ENCODE measurements at places on chromosomes 1 and 21. TPM values are rescaled to one million over a fixed set of nuclear protein-coding genes. Genes with fewer than 3 reads are reported as not detected.

Gene CBR3
- total RNA-seq: 0.69 TPM

Gene CDC7
- total RNA-seq: 2.1 TPM

Gene ST6GALNAC3
- 110 TPM for total RNA-seq

Gene ALX3
- total RNA-seq: not detected

Gene ZNF669
- 11.8 TPM for total RNA-seq

Gene CRP
- not detected for total RNA-seq

Gene PI4KB
- total RNA-seq: 30.1 TPM

Gene DENND1B
- total RNA-seq: 4.4 TPM

Gene GJC2
- 6.5 TPM for total RNA-seq

Gene PTPN7
- total RNA-seq: not detected

Gene DTL
- 9.8 TPM for total RNA-seq

Gene EFNA1
- 255 TPM for total RNA-seq

Gene RHD
- 0.33 TPM for total RNA-seq

Gene KRTAP10-5
- not detected for total RNA-seq

Gene RAB25
- not detected for total RNA-seq

Gene SLC30A10
- total RNA-seq: not detected

Gene RNF186
- not detected for total RNA-seq

Gene CAP1
- 441 TPM for total RNA-seq

Gene IARS2
- total RNA-seq: 110 TPM

Gene MANEAL
- total RNA-seq: 0.54 TPM

Gene TRIM63
- under 0.01 TPM for total RNA-seq

Gene KRTAP7-1
- not detected for total RNA-seq

Gene ZNF648
- total RNA-seq: not detected

Gene NLRP3
- total RNA-seq: not detected

Gene PIK3CD
- 4.7 TPM for total RNA-seq

Gene CGN
- total RNA-seq: 0.11 TPM

Gene B3GALT2
- 2.2 TPM for total RNA-seq

Gene SH2D1B
- total RNA-seq: not detected

Gene FLG2
- not detected for total RNA-seq

Gene FABP3
- total RNA-seq: 0.43 TPM

Gene SELENBP1
- total RNA-seq: not detected

Gene MKNK1
- 18.2 TPM for total RNA-seq

Gene MX2
- total RNA-seq: 0.22 TPM

Gene FMO3
- total RNA-seq: 0.09 TPM

Gene SLC50A1
- 66.1 TPM for total RNA-seq

Gene ROR1
- total RNA-seq: 0.17 TPM

Gene SKI
- 18.1 TPM for total RNA-seq

Gene DDOST
- total RNA-seq: 319 TPM

Gene MMP23B
- 1.1 TPM for total RNA-seq

Gene SH2D2A
- total RNA-seq: not detected

Gene PRDM16
- total RNA-seq: 0.11 TPM

Gene PIK3R3
- total RNA-seq: 33.5 TPM

Gene UTS2
- total RNA-seq: not detected

Gene EFCAB7
- 6.4 TPM for total RNA-seq

Gene NUF2
- 2.9 TPM for total RNA-seq

Gene ATP6V0B
- 107 TPM for total RNA-seq

Gene GNAT2
- 0.17 TPM for total RNA-seq

Gene SPRR2G
- not detected for total RNA-seq
